ENCODE measurements at places on chromosomes 2 and 18.

GRCh38 chr2:238938003-238938400 is 90.1 kb downstream of the TWIST2 start:
- no peak for DNase-seq

- DNase-seq, result no peak
These were observed 7.0 kb downstream of the EVX2 start for GRCh38 chr2:176076796-176077195.

DNA sequence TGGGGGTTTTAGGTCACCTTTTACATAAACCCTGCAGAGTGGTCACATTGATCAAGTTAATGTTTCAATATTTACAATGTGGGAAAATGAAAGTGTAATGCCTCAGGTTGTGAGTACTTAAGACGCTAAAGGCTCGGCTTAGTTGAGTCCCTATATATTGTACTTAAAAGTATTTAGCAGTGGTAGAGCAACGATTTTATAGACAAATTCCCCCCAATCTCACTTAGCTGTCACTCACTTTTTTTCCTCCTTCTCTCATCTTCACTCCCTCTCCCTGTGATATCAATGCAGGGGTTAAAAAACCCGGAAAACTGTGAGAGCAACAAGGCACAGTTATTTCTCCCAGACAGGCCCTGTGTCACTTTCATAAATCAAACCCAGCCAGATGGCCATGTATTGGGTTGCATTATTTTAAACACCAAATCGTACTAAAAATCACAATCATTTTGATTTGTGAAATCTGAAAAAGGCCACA is 5.4 kb downstream of the POU3F3 start:
- DNase-seq, result no peak

DNA sequence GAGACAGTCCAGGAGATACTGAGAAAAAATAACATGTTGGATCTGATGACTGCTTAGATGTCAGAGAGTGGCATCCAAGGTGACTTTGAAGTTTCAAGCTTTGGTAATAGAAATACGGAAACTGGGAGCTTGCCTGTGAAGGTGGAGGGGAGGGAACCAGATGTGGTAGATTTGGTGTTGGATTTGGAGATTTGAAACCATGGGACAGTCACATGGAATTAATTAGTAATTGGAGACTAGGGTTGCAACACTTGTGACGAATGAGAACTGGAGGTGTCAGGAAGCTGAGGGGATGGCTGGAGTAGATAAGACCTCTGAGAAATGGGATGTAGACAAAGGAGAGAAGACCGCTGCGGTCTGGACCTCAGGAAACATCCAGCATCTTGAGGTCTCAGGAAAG is 46.7 kb downstream of the RPL37A start:
- DNase-seq, result no peak

DNA sequence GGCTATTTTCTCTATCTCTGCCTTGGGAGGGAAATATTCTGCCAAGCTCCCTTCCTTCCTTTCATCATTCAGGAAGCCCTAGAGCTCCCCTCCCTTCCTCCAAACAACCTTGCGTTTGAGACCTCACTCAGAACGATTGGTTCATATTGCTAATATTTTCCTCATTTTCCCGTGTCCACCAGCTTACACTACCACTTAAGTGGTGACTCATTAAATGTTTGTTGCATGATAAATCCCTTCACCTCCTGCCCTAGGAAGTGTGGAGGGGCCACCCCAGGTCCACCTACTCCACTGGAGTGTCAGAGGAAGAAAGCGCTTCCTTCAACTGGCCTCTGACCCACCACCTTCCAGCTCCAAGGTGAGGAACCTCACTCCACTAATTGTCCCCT is 2.3 kb upstream of the LPIN2 start:
- DNase-seq, result no peak

All from stimulated activated CD4-positive, alpha-beta T cell treated with anti-CD3 and anti-CD28 coated beads, TNF-alpha, amount 100 ng/mL, for 24 hours (primary cell).